ENCODE measurements at places on chromosomes 3 and 15.

DNA sequence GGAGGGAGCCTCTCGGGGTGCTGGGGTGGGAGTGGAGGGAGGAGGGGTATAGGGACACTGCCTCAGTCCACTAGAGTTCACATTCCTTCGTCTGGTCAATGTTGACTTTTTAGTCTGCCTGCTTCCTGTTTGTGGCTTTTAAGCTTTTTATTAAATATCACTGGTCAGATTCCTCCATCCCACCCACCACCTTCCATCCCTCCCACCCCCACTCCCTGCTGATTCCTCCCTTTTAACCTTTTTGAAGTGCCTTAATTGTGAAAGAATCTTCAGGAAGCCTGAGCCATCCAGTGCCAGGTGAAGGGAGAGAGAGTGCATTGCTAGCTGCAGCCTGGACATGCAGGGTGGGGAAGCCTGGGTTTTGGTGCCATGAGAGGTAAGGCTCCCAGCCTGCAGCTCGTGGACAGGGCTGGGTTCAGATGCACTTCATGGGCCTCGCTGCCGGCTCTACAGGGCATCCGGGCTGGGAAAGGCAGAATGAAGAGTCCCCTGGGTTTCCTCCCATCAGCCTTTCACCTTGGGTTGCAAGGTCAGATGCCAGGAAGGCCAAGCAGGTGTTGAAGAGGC is 105.9 kb downstream of the DNAJB8 start:
- DNase-seq: no peak

- DNase-seq: no peak
These were observed 122.6 kb upstream of the MEF2A start for GRCh38 chr15:99443056-99443756.

GRCh38 chr15:66651198-66651597 is 50.8 kb upstream of the SMAD6 start:
- DNase-seq: no peak

- DNase-seq: no peak
These were observed 19.1 kb upstream of the SCAANT1 start for GRCh38 chr3:63931290-63931689.

DNA sequence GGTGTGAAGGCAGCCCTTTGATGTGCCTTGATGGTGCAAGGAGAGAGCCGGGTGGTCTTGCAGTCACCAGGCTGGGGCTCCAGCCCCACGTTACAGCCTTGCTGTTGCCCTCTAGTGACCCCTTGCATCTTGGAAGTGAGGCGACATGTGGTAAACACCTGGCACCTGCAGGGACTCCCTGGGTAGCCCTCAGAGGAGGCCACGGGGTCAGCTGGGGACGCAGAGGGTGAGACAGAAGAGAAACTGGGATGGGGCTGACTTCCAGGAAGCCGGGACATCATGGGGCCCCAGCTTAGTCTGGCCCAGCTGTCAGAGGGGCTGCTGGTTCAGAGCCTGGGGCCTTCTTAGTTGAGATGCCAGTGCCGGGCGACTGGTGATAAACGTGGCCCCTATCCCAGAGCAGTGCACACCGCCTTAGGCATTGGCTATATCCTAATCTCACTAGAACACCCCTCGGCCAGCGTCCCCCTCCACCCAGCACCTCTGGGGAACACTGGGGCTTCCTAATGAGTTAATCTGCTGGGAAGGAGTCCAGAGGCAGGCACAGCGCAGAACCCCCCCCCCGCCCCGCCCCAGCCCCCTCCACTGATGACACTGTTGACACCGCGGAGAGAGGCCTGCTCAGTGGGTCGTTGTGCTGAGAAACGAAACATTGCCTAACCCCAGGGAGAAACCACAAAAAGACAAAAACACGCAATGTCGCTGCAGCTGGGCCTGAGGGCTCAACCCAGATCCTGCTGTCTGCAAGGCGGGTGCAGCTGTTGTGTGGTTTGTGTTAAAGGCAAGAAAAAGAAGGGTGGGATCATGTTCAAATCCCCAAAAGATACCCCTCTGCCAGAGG is 60.5 kb upstream of the KLF13 start:
- DNase-seq: no peak

DNA sequence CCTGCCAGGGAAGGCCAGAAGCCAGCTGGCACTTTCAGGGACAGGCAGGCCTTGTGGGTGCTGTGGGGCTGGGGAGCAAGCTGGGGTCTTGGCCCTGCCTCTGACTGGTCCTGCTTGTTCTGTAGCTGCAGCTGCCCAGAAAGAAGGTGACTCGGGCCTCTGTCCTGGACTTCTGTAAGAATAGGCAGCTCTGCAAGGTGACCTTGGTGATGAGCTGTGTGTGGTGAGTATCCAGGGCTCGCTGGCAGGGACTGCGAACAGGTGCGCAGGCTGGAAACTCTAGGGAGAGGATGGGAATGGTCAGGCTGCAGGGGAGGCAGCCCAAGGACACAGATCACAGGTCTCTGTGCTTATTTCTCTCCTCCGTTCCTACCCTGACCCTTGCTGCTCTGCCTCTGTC is 31.2 kb downstream of the SLC22A14 start:
- DNase-seq: no peak

DNA sequence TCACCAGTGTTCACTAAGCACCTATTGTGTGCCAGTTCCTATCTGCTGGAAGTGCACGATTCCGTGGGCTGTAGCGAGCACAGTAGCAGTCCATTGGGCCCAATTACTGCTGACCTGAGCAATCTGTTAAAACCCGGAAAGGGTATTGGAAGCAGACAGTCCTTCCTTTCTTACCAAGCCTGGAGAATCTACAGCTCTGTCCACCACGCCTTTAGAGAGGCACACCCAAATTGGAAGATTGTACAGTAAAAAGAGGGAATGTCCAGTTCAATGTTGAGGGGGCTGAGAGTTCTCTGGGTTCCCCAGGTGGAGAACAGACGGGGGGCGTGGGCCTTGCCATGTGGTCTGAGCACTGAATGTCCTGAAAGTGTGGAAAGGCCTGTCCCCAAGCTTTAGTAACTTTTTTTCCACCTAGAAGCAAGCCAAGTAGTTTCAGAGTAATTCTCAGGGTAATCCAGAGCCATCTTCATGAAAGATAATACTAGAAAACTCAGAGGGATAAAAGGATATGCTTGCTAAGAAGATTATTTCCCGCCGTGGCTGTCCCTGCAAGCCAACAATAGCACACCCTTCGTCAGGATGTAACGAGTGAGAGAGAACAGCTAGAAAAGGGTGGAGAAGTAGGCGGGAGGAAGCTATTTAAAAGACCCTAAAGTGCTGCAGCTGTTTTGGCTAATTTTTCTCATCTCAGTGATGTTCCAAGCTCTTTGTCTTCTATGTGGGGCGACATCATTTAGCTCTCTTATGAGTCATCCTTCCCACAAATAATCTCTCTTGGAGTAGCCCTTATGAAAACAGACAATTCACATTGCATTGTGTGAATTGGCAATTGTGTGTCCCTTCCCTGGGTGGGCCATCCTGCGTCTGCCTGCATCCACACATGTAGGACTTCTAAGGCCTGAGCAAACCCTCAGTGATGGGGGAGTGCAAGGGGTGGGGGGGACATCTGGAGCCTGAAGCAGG is 181.0 kb downstream of the ATG7 start:
- DNase-seq: no peak

GRCh38 chr3:50417637-50418033 is 58.3 kb upstream of the TMEM115 start:
- no peak for DNase-seq

DNA sequence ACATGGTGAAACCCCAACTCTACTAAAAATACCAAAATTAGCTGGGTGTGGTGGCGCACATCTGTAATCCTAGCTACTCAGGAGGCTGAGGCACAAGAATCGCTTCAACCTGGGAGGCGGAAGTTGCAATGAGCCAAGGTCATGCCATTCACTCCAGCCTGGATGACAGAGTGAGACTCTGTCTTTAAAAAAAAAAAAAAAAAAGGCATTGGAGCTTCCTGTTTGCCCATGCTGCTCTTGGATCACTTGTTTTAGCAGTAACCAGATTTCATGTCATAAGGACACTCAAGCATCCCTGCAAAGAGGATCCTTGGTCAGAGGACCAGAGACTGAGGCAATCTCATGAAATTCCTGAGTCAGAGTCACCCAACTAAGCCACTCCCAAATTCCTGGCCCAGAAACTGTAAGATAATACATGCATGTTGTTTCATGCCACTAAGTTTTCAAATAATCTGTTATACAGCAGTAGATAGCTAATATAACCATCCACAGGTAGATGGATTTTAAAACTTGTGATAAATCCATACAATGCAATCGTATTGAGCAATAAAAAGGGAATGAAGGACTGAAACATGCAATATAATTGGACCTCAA is 82.0 kb upstream of the XXYLT1 start:
- DNase-seq: no peak

DNA sequence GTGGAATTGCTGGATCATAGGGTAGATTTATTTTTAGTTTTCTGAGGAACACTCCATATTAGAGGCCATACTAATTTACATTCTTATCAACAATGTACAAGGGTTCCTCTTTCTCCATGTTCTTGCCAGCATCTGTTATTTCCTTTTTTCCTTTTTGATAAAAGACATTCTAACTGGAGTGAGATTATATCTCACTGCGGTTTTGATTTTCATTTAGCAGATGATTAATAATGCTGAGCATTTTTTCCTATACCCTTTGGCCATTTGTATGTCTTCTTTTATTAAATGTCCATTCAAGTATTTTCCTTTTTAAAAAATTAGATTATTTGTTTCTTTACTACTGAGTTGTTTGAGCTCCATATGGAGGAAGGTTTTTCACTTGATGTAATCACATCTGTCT is 1189.5 kb downstream of the ZPLD1 start:
- no peak for DNase-seq

GRCh38 chr3:159832024-159832423 is 156.6 kb upstream of the IL12A start:
- no peak for DNase-seq

DNA sequence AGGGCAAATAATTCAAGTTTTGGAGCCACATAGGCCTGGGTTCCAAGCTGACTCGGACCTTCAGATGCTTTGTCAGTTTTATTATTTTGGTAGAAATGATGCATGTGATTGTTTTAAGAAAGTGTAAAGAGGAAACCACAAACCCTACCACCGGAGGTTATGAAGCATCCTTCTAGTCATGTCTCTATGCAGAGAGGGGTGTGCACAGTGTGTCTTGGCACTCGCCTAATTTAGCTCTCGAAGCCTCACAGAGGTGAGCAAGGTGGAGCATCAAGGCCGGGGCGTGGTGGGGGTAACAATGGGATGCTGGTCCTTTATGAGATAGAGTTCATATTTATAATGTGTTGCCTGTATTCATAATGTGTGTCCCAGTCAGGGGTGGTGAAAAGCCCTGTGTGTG is 63.7 kb upstream of the SMAD6 start:
- no peak for DNase-seq

DNA sequence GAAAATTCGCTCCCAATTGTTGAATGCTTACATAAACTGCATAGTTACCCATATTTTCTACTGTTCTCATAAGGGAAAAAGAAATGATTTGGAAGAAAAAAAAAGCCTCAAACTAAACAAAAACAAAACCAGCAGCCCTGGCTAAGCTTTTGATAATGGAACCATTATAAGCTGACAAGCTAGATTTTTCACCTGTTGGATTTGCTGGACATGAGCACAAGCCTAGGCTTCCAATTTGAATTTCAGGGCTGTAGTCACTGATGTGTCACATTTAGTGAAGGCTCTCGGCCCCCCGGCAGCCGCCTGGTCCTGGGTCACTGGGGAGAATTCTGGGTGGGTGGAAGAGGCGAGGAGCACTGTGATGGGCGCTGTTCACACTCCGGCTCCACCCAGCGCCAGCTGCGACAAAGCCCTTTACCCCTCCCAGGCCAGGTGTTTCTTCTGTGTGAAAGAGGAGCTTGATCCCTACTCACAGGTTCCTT is 4.6 kb downstream of the FBXL22 start:
- DNase-seq: no peak

- DNase-seq: no peak
These were observed 20.9 kb upstream of the LOXL1 start for GRCh38 chr15:73905225-73905827.

GRCh38 chr15:39937696-39938095 is 3.8 kb downstream of the EIF2AK4 start:
- no peak for DNase-seq

DNA sequence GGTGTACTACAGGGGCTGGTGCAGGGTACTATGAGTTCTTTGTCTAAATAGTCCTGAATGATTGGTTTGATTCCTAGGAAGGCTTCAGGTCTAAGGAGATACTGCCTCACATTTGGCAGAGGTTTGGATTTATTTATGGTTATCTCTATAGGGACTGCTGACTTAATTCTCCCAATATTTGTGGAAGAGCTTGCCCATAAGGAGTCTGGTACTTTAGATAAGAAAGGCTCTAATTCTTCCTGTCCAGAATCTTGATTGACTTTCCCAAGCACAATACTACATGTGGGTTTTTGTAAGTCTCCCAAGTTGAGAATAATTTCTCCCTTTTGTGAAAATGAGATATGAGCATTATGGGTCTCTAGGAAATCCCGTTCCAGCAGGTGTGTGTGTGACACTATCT is 36.7 kb upstream of the AP4E1 start:
- DNase-seq: no peak

- no peak for DNase-seq
These were observed 76.1 kb downstream of the CCR1 start for GRCh38 chr3:46131884-46132450.

- DNase-seq: no peak
These were observed 53.9 kb upstream of the SSR3 start for GRCh38 chr3:156608601-156609514.

DNA sequence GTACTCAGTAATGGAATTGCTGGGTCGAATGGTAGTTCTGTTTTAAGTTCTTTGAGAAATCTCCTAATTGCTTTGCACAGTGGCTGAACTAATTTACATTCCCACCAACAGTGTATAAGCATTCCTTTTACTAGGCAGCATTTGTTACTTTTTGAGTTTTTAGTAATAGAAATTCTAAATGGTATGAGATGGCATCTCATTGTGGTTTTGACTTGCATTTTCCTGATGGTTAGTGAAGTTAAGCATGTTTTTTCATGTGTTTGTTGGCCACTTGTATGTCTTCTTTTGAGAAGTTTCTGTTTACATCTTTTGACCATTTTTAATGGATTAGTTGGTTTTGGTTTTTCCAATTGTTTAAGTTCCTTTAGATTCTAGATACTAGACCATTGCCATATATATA is 28.4 kb downstream of the TP63 start:
- DNase-seq: no peak

GRCh38 chr15:95113041-95113440 is 881.7 kb downstream of the MCTP2 start:
- no peak for DNase-seq

GRCh38 chr3:4503050-4503449 is 9.9 kb downstream of the ITPR1 start:
- no peak for DNase-seq

- no peak for DNase-seq
These were observed 28.5 kb upstream of the CMTM6 start for GRCh38 chr3:32531010-32531647.

All from NCI-H187 (cell line).